ENCODE measurements at places on chromosomes 7 and 10.

GRCh38 chr10:129764011-129764900 is 199.8 kb downstream of the EBF3 start:
- DNase-seq = no peak

GRCh38 chr7:41698726-41699125 is 4.2 kb downstream of the INHBA start:
- no peak for DNase-seq

DNA sequence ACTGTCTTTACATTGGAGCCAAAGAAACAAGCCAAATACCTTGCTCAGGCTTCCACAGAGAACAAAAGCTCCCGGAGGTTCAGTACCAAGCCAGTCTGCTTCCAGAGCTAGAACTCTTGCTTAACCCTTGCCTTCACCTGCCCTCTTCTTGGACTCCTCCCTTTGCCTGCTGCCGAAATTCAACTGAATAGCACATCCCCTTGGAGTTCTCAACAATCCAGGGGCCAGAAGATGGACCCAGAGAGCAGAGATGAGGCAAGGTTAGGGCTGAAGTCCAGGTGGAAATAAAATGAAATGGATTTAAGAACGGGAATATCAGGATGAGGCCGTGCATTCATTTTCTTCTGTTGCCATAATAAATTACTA is 876 bp upstream of the PIK3AP1 start:
- no peak for DNase-seq

- no peak for DNase-seq
Measured at GRCh38 chr10:58104351-58104751, 163.3 kb downstream of the IPMK start.

DNA sequence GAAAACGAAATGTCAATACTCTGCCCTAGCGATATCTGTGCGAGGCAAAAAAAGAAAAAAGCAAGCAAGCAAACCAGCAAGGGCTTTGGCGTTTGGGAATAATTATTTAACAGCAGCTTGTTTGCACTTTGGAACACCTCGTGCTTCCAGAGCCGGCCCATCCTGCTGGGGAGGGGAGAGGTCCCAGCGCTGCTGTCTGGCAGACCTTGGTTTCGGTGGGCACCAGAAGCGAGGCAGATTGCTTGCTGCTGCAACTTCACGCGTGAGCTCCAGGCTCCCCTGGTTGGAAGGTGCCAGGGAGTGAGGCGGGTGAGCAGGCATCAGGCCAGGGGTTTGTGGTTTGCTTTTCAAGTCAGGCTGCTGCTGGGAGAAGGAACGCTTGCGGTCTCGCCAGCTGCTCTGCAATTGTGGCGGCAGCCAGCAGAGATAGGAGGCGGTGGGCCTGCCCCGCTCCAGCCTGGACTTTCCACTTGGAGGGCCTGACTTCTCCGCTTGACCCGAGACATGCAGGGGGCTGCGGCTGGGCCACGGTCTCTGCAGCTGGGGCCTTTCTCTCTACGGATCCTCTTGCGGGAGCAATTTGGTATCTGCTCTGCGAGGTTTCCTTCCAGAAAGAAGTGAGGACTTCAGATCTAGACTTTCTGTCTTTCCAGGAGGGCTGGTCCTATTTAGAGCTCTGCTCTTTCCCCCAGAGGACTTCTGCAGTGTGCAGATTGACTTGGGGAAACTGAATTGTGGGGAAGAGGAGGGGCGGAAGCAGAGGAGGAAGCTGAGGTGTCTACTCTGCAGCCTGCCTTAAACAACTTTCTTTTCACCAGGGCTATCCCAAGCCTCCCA is 131.4 kb downstream of the PRPF18 start:
- DNase-seq = peak; percentile 20

GRCh38 chr7:153036396-153037063 is 277.0 kb downstream of the ACTR3B start:
- no peak for DNase-seq

DNA sequence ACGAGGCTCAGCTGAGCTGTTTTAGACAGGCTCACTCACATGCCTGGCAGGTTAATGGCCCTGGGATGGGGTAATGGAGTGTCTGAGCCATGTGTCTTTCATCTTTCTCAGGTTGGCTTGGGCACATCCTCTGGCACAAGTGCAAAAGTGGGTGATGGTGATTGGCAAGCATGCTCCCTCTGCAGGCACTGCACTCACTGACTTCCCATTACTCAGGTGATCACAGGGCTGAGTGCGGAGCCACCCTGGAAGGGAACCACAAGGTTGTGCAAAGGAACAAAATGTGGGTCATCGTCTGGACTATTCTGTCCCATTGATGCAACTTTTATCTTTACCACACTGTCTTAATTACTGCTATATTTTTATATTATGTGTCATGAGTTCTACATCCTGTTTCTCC is 244.1 kb upstream of the AKR1E2 start:
- DNase-seq = no peak

DNA sequence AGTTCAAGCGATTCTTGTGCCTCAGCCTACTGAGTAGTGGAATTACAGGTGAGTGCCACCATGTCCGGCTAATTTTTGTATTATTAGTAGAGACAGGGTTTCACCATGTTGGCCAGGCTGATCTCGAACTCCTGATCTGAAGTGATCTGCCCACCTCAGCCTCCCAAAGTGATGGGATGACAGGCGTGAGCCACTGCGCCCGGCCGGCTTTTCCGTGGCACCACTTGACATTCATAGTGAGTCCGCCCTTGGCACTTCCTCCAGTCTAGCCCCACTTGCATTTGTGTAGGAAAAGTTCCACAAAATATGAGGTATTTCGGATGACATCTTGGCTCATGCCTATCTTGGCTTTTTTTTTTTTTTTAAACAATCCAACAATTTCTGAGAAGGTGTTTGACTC is 128.1 kb upstream of the ACBD5 start:
- no peak for DNase-seq

DNA sequence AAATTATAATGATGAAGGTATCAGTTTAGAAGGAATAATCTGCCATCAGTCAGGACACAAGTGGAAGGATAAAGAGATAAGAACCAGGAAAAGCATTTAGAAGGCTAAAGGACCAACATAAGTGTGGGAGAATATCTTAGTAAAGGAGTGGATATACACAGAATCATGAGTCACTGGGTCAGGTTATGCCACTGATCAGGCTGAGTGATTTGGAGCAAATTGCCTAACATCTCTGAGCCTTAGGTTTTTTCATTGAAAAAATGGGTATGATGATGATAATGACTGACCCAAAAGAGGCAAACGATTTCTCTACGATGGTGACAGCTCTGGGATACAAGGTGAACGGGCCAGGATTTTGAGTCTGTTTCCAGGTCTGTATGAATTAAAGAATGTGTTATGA is 2.8 kb upstream of the CUL1 start:
- no peak for DNase-seq

- DNase-seq = no peak
Measured at GRCh38 chr7:112596981-112597380, 116.2 kb downstream of the LSMEM1 start.

GRCh38 chr10:78778444-78779338 is 290.1 kb upstream of the ZMIZ1 start:
- no peak for DNase-seq

- DNase-seq = no peak
Measured at GRCh38 chr10:113423981-113424721, 128.7 kb upstream of the HABP2 start.
